ENCODE measurements at places on chromosomes 5 and 9. TPM values are rescaled to one million over a fixed set of nuclear protein-coding genes. Genes with fewer than 3 reads are reported as not detected.

GRCh38 chr5:171291371-171291770 lies 17.7 kb upstream of the TLX3 start:
- H3K4me1 ChIP-seq = no peaks in the 10 kb centered on the region
- peaks cover 23% of the 10 kb centered on the region for H3K27me3 ChIP-seq
- DNase-seq = no peak

The PIP5KL1 gene
- 1.4 TPM for total RNA-seq

DNA sequence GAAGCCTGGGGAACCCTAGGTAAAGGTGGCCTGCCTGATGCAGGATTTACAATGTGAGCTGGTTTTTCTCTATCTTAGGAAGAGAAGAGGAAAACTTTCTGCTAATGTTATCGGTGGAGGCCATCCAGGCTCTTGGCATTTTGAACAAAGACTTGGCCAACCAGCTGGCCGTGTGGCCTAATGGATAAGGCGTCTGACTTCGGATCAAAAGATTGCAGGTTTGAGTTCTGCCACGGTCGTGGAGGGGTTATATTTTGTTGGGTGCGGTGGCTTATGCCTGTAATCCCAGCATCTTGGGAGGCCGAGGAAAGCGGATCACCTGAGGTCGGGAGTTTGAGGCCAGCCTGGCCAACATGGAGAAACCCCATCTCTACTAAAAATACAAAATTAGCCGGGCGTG lies 9.6 kb downstream of the C9orf152 start:
- peaks cover 4% of the 10 kb centered on the region for H3K4me1 ChIP-seq
- DNase-seq = no peak
- H3K27me3 ChIP-seq = peaks cover 14% of the 10 kb centered on the region
- no peak overlapping the region for H3K4me3 ChIP-seq
- no peaks in the 10 kb centered on the region for H3K36me3 ChIP-seq

GRCh38 chr9:95460518-95461164 lies 56.1 kb downstream of the PTCH1 start:
- no peak overlapping the region for H3K27ac ChIP-seq
- peaks cover 29% of the 10 kb centered on the region for H3K4me1 ChIP-seq
- H3K36me3 ChIP-seq = peaks cover 12% of the 10 kb centered on the region
- no peak overlapping the region for H3K4me3 ChIP-seq
- H3K27me3 ChIP-seq = peaks cover 48% of the 10 kb centered on the region

DNA sequence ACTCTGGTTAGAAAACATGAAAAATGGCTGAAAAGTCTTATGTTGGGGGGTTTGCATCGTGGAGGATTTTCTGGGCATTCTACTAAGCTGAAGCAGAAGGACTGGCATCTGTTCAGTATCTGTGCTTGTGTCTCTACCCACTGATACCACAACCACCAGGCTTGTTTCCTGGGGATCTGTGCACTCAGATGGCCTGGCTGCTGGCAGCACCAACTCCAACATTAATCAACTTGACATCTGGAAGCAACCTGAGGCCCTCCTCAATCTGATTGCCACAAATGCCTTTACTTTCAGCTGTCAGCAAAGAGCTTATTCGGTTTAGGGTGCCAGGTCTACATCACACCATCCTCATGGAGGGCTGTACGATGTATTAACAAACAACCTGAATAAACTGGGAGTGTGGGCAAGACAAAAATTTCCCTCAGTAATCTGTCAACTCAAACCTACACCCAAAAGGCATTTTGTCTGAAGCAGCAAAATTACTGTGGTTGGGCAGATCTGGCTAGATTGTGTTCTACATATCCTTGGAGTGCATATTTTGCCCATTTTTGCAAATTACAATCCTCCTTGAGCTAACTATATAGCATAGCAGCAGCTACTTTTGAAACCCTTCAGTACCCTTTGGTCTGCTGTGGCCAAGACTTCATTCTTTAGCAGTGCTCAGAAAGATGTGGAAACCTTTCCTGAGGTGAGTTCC lies 74.6 kb downstream of the FOXD1 start:
- peaks cover 44% of the 10 kb centered on the region for H3K27me3 ChIP-seq
- H3K4me3 ChIP-seq = no peak overlapping the region
- no peak for DNase-seq
- H3K36me3 ChIP-seq = no peaks in the 10 kb centered on the region
- H3K4me1 ChIP-seq = no peaks in the 10 kb centered on the region
- H3K27ac ChIP-seq = no peak overlapping the region

The LAMC3 gene
- total RNA-seq = not detected

All from activated T-helper 2 cell treated with anti-CD3 and anti-CD28 coated beads, Interferon-gamma antibody, Interleukin-2, Interleukin-4, amounts not matched to agents 10 μg/mL and 5 μg/mL and 100 μg/mL, durations not matched to agents 14 hours and 24 hours and 36 hours (primary cell).